Stimulated activated CD8-positive, alpha-beta memory T cell treated with anti-CD3 and anti-CD28 coated beads, Interleukin-12 subunit alpha, Interleukin-12 subunit beta, amount 100 ng/mL, for 4 hours (primary cell): ENCODE measurements at places on chromosomes 6 and 20.

- DNase-seq: no peak
These were observed at the start of gene CHRNA4 for GRCh38 chr20:63360850-63361518. Gene CHRNA4 (minus strand): TSS chr20:63361349. CDS start chr20:63361165, 184 bp downstream.

- DNase-seq: no peak
These were observed 9.3 kb downstream of the RAET1E start for GRCh38 chr6:149888659-149889058.

DNA sequence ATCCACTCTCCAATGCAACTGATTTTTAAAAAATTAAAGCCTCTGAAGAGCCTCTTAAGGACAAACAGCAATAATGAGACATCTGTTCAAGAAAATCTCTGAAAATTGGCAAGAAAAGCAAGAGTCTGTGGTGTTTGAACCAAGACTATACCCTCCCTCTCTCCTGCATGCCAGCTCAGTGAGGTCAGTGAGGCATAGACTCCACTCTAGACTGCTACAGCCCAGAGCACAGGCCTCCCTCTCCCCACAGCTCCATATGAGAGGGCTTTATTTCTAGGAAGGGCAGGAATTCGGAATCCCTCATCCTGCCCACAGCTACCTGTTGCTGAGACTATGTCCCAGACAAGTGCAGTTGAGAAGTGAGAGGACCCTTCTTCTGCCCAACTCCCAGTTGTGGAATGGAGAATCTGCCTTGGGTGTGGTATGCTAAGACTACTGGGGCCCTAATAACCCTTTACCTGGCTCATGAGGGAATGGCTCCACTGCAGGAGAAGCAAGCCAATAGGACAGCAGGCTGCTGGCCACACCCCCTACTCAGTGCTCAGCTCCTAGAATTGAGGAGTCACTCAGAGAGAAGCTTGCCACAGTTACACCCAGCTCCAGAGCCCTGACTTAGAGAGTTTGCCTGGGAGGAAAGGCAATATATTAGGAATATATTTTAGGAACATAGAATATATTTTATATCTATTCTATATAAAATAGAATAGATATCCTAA, 22.7 kb upstream of the HLA-DQA1 start:
- DNase-seq: no peak

GRCh38 chr6:24833711-24834386, 35.1 kb upstream of the ARMH2 start:
- DNase-seq: no peak

GRCh38 chr20:58518387-58518786, 3.2 kb upstream of the APCDD1L start:
- DNase-seq: no peak

GRCh38 chr20:58755062-58755697, 62.6 kb downstream of the NPEPL1 start:
- no peak for DNase-seq

- DNase-seq: no peak
These were observed 50.8 kb upstream of the BACH2 start for GRCh38 chr6:90347411-90347851.

DNA sequence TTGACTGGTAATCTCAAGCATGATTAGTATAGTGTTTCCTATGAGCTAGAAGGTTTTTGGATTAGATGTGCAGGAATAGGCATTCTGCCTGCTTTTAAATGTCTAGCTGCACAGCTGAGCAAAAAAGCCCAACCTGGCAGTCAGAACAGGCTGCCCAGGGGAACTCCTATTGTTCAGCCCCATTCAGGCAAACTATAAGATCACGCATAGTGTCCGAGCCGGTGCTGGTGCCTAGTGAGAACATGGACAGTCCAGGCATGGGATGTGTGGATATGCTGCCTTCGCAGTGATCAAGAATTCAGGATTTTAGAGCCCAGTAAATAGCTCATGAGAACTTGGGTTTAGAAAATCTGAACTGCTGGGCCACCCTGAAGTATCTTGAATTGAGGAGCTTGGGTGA, 348.8 kb downstream of the UTRN start:
- DNase-seq: no peak
